ENCODE measurements at places on chromosomes 4 and X.

DNA sequence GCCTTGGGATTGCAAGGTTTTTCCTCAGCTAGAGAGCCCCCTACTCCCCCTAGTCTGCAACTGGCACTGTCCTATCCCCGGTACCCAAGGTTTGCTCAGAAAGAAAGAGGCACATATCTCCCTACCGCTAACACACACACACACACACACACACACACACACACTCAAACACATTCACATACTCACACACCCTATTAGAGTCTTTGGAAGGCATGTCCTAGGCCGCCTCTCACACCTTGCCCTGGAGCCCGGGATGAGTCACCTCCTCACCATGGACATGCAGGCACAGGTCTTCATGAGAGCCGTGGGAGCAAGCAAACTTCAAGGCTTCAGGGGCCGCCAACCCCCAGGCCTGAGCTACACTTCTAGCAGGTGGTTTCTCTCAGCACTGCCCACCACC, 49.2 kb downstream of the PJA1 start:
- DNase-seq = no peak

DNA sequence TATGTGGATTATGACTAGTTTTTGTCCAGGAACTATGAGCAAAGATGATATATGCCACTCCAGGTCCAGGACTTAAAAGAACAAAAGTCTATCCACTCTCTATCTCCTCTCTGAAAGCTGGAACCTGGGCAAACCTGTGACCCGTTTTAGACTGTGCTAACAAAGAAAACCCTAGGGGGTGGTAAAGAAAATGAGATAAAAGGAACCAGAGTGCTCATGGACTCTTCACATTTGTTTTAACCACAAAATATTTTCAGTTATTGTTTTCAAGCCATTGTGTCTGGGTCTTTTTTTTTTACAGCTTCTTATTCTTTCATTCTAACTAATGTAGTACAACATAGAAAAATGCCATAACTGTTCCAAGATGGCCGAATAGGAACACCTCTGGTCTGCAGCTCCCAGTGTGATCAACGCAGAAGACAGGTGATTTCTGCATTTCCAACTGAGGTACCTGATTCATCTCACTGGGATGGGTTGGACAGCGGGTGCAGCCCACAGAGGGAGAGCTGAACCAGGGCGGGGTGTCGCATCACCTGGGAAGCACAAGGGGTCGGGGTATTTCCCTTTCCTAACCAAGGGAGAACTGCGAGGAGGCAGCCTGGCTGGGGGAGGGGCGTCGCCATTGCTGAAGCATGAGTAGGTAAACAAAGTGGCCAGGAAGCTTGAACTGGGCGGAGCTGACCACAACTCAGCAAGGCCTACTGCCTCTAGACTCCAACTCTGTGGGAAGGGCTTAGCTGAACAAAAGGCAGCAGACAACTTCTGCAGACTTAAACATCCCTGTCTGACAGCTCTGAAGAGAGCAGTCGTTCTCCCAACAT, 45.1 kb downstream of the CHM start:
- DNase-seq = no peak

GRCh38 chr4:128456171-128456570, 168.6 kb upstream of the PGRMC2 start:
- no peak for DNase-seq

DNA sequence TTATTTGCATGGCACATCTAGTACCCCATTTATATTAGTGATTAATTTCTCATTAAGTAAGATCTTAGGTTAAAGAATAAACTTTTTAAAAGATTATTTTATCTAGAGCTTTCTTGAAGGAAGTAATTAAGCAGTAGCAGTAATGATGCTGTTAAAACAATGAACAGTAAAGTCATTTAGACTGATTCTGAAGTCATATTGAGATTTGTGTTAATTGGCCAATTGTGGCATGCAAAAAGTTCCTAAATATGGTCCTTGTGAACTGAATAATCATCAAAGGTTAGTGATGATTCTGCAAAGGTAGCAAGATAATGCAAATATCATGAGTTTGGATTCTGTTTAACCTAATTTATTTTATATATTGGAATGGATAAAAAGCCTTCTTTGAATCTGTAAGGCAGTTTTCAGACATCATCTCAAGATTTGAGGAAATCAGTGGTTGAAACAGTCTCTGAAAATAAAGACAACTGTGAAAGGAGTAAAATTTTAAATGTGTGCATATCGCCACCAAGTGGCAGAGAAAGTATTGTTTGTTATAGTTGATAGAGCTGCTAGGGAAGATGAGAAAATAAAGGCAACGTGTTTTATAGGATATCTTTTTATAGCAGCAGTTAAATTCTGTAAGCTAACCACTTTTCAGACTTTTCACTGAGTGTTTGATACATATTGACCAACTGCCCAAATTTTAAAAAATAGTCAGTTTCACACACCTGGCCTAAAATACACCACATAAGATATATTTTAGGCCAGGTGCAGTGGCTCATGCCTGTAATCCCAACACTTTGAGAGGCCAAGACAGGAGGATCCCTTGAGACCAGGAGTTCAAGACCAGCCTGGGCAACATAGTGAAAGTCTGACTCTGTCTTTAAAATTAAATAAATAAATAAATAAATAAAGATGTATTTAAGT, 79.6 kb downstream of the CCKAR start:
- DNase-seq = no peak

DNA sequence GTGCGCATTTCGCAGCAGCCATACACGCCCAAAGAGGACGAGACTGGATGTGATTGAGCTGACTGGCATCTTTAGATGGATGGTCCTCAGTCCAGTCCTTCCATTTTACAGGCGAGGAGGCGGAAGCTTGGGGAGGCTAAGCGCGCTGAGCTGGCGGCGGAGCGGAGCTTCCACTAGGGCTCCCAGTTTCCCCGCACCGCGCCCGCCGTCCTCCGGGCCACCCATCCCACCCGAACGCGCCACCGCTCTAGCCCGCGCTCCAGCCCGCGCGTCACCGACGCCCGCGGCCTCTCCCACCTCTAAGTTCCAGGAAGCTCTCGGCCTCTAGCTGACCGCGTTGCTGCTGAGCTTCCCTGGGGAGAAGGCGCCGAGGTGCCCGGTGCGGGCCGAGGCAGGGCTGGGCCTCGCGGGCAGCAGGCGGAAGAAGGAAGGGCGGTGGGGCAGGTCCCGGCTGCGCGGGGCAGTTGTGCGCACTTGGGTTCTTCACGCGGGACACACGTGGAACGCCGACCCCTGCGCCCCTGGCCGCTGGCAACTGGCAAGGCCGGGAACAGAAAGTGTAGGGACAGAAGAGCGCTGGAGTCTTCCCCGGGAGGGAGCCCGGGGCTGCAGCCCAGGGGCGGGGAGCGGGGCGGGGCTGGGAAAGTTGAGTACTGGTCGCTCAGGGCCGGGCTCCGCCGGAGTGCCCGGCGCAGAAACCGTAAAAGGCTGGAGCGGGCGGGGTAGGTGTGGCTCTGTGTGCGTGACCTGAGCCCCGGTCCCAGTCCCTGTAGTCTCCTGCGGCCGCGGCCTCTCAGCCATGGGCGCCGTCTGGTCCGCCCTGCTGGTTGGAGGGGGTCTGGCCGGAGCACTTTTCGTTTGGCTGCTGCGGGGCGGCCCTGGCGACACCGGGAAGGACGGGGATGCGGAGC, at the start of gene STBD1:
Gene STBD1, plus strand, starts transcription at position 763 of the 911 bp plus-strand sequence. Its CDS starts 37 bp downstream, at position 800.
- DNase-seq = no peak
